Vagina (tissue), 2 donors: ENCODE measurements at places on chromosomes 2 and 18. TPM values are rescaled to one million over a fixed set of nuclear protein-coding genes. Genes with fewer than 3 reads are reported as not detected.

MLPH gene
- 34.6 TPM for total RNA-seq

DNA sequence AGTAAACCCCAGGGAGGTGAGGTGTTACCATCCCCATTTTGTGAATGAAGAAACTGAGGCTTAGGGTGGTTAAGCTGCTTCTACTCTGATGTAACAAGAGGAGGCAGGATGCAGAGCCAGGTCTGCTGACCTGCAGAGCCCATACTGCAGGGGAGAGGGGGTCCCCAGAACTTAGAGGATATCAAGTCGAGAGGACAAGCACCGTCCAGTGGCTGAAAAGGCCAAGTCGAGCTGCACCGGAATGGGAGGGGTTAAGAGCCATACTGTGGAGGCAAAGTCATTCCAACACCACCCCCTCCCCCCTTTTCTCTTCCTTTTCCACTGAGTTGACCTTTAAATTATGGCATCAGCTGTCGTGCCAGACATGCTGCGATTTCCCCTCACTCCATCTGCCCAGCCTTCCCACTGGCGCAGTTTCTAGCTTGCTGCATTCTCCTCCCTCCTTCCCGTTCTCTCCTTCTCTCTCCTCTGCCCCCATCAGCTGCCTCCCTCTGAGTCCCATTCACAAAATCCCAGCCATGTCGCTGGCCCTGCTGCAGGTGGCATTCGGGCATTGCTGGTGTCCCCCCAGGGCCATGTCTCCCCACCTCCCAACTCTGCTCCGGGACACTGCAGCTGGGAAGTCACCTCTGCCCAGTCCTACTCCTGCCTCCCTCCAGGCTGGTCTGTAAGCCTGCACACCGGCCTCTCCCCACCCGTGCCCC lies 346.9 kb downstream of the DYSF start:
- DNase-seq = no peak

NAT8 gene
- total RNA-seq = not detected

DNA sequence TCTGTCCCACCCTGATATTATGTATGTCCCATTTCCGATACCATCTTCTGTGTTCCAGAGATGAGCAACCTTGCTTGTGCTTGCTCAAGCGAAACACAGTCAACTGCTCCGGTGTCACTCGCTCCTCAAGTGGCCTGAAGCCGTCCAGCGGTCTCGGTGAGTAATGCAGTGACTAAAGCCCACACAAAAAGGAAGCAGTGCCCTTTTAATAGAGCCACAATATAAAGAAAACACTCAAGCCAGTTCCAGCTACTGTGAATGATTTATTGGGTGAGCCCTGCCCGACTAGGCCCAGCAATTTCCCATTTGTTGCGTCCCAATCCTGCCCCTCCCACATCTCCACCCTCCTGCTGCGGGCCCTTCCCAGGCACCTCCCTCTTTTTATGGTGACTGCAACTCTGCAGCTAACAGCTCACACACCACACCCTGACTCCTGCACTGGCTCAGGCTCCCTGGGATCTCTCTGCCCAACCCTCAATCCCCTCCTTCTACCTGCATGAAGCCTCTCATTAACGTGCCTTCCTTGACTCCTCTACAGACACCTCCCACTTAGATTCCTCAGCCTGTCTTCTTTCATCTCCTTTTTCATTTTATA lies 44.2 kb upstream of the DSC1 start:
- DNase-seq = no peak

CGREF1 gene
- 2.2 TPM for total RNA-seq

GRCh38 chr2:16005816-16006536 lies 65.6 kb downstream of the MYCN start:
- DNase-seq = no peak

TMEM127 gene
- 40.0 TPM for total RNA-seq

LRRC30 gene
- not detected for total RNA-seq

DNA sequence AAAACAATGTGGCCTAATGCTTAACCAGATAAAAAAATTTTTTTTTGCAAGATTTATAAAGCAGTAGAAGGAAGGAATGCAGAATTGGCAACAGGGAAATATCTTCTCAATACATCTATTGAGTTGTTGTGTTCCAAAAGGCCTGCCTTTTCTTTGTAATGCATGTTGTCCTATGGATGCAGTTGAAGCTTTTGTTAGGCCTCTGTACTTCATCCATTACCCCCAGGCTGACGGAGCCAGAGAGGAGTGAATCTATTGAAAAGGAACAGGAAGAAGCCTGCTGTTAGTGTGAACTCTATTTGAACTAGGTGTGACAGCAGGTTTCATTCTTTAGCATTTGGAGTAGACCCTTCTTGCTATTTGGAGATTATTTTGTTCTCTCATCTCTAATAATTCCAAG lies 56.5 kb downstream of the MTX2 start:
- DNase-seq = no peak

ALPI gene
- total RNA-seq = not detected

AQP12B gene
- not detected for total RNA-seq

GRCh38 chr2:121360566-121361300 lies 75.7 kb upstream of the TFCP2L1 start:
- no peak for DNase-seq

DNA sequence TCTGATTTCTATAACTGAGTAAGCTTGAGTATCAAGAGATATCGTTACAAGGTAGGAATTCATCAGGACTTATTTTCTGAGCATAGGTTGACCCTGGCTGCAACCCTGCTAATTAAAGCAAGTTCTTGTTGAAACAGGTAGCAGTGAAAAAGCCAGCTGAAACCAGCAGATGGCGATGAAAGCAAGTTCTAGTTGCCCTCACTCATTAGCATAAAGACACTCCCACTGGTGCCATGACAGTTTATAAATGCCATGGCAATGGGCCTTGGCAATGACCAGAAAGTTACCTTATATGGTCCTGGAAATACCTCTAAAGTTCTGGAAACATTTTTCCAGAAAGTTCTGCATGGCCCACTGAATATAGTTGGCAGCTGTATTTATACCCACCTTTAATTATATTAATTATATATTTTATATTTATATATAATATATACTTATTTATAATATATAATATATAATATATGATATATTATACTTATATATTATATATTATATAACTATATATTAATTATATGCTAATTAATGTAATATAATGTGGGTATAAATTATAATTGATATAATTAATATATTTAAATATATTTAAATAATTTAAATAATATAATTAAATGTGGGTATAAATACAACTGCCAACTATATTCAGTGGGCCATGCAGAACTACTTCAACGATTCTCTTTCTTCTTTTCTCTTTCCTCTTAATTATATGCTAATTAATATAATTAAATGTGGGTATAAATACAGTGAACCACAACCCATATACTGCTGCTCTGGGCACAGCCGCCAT lies 188.0 kb downstream of the CDH7 start:
- no peak for DNase-seq

DNA sequence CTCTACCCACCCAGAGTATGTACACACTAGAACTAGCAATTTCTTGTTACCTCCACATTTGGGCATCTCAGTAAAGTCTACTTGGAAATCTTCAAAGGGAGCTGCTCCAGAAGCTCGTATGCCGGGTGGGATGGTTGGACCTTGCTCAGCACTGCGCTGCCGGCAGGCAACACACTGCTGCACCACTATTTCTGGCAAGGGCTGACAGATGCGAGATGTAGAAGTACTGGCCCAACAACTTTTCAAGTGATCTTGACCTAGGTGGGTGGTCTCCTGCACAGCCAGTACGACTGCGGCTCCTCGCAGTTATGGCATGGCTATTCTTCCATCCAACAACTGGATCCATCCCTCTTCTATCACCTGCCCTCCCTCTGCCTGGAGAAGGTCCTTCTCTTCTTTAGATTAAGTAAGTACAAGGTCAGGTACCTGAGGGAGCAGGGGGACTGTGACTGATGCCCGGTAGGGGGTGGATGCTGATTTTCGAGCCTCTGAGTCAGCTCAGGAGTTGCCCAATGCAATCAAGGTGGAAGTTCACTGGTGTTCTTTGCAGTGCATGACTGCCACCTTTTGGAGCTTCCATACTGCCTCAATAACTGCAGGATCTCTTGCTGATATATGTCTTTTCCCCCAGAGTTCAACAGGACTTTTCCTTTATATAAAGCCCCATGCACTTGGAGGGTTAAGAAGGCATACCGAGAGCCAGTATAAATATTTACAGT lies 100.4 kb upstream of the SLC1A4 start:
- DNase-seq = no peak

DNA sequence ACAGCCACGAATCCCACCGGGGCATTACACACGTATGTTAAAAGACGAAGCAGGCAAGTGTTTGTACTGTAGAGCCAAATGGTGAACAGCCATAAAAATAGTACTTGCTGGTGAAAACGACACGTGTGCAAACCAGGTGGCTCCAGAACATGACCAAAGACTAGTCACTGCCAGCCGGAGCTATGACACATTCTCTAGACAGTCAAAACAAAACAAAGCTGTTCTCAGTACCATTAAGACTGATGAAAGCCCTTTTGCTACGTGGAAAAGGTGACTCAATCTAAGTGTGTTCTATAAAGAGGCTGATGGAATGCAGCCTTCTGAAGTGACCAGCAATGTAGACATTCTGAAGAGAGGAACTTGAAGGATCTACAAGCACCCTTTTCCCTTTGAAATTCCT lies 367.7 kb upstream of the NETO1 start:
- DNase-seq = no peak

- no peak for DNase-seq
Measured at GRCh38 chr2:112921982-112922381, 11.0 kb downstream of the IL37 start.

GRCh38 chr2:128408349-128409305 lies 90.0 kb upstream of the HS6ST1 start:
- peak; percentile 83 for DNase-seq

ANO7 gene
- 0.98 TPM for total RNA-seq

AGXT gene
- not detected for total RNA-seq
